ENCODE measurements at places on chromosomes 16 and 17. TPM values are rescaled to one million over a fixed set of nuclear protein-coding genes. Genes with fewer than 3 reads are reported as not detected.

HOXB1 gene
- total RNA-seq, result not detected

SCGB1C2 gene
- not detected for total RNA-seq

CHRNE gene
- 0.23 TPM for total RNA-seq

TEKT1 gene
- total RNA-seq, result 0.50 TPM

CCDC200 gene
- total RNA-seq, result not detected

HOXB6 gene
- 27.9 TPM for total RNA-seq

DNA sequence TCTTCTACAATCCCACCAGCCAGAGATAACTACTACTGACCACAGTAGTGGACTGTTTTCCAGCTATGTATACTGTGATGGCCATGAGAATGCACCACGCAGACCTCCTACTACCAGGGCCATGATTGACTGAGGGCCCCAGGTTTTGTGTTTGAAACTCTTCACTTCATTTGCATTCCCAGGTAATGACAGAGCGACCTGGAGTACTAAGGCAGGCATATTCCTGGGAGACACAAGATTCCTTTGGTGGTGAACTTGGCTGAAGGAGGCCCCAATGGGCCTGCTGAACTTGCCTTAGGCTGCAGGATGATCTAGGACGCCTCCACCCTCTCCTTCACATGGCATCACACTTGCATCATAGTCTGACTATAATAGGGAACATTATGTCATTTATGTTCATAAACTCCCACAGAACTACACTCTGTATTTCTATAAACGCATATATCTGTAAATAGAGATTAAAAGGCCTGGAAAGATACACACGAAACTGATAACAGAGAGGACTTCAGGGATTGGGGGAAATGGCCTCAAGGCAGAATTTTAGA is 30.4 kb downstream of the CLEC19A start:
- no peaks in the 10 kb centered on the region for H3K4me1 ChIP-seq
- no peaks in the 10 kb centered on the region for H3K36me3 ChIP-seq
- H3K27ac ChIP-seq, result no peak overlapping the region
- no peak overlapping the region for H3K4me3 ChIP-seq
- no peaks in the 10 kb centered on the region for H3K27me3 ChIP-seq
- no peak for DNase-seq

- no peak for DNase-seq
- H3K27ac ChIP-seq, result peak overlapping the region; percentile 99
- no peaks in the 10 kb centered on the region for H3K27me3 ChIP-seq
- H3K4me1 ChIP-seq, result peaks cover 63% of the 10 kb centered on the region
- no peaks in the 10 kb centered on the region for H3K36me3 ChIP-seq
- H3K4me3 ChIP-seq, result no peak overlapping the region
Observed at GRCh38 chr17:66952681-66953629, 11.6 kb upstream of the CACNG4 start.

- peaks cover 56% of the 10 kb centered on the region for H3K27me3 ChIP-seq
- no peak for DNase-seq
- H3K36me3 ChIP-seq, result no peaks in the 10 kb centered on the region
- no peaks in the 10 kb centered on the region for H3K4me1 ChIP-seq
- no peak overlapping the region for H3K27ac ChIP-seq
- no peak overlapping the region for H3K4me3 ChIP-seq
Observed at GRCh38 chr16:86505899-86506864, 4.1 kb upstream of the FOXF1 start.

- H3K27ac ChIP-seq, result no peak overlapping the region
- no peak overlapping the region for H3K4me3 ChIP-seq
- DNase-seq, result no peak
Observed at GRCh38 chr17:81106716-81107115, 58.6 kb upstream of the PVALEF start.

DNA sequence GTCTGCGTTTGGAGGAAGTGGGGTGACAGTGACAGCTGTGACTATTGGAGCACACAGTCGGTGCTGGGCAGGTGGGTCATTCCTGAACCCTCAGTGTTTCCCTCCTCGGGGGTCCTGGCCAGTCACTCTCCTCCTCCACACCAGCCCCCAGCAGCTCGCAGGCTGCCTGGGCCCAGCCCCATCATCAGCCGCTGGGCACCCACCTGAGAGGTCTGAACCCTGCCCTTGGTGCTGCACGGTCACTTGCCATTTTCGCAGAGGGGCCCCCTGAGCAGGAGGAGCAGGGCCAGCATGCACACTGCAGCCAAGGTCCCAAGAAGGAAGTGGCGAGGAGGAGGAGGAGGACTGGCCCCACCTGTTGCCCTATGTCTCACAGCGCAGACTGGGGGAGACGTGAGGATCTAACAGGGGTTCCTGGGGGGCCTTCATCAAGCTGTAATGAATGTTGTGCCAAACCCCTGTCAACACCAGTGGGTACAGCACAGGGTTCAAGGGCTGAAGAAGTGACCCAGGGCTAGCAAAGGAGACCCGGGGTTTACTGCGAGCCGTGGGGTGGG is 23.0 kb downstream of the JPH3 start:
- H3K4me1 ChIP-seq, result no peaks in the 10 kb centered on the region
- H3K27me3 ChIP-seq, result peaks cover 82% of the 10 kb centered on the region
- no peak for DNase-seq
- H3K27ac ChIP-seq, result no peak overlapping the region

- H3K36me3 ChIP-seq, result no peaks in the 10 kb centered on the region
- peaks cover 13% of the 10 kb centered on the region for H3K27me3 ChIP-seq
- no peak overlapping the region for H3K27ac ChIP-seq
- no peaks in the 10 kb centered on the region for H3K4me1 ChIP-seq
Observed at GRCh38 chr16:79483336-79483735, 117.2 kb downstream of the MAF start.

DNA sequence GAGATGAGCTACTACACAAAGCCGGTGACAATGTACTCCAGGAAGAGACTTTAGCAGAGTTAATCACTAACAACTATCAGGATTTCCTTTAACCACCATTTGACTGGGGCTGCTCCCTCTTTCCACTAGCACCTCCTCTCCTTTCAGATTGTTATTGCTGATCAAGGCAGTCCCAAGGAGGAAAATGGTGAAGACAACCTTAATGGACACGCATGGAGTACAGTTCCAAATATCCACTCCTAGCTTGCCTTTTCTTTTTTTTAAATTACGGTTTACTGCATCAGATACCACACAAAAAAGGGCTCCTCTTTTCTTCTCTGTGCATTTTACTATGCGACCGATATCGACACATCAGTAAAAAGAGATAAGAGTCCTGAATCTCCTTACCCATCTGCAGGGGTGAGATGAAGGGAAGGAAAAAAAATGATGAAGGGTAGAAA is 30.9 kb downstream of the FAM222B start:
- H3K27me3 ChIP-seq, result no peaks in the 10 kb centered on the region
- H3K4me3 ChIP-seq, result peak overlapping the region; percentile 85
- peak; percentile 25 for DNase-seq
- H3K4me1 ChIP-seq, result peaks cover 53% of the 10 kb centered on the region

GRCh38 chr17:45940826-45941225 is 46.5 kb downstream of the MAPT start:
- H3K4me1 ChIP-seq, result no peaks in the 10 kb centered on the region
- DNase-seq, result no peak
- no peak overlapping the region for H3K4me3 ChIP-seq
- no peak overlapping the region for H3K27ac ChIP-seq
- H3K36me3 ChIP-seq, result no peaks in the 10 kb centered on the region
- H3K27me3 ChIP-seq, result peaks cover 94% of the 10 kb centered on the region

- no peak overlapping the region for H3K4me3 ChIP-seq
- H3K4me1 ChIP-seq, result no peaks in the 10 kb centered on the region
- no peak overlapping the region for H3K27ac ChIP-seq
- no peak for DNase-seq
Observed at GRCh38 chr17:13650096-13650675, 48.5 kb upstream of the HS3ST3A1 start.

- DNase-seq, result no peak
- peaks cover 28% of the 10 kb centered on the region for H3K4me1 ChIP-seq
- no peaks in the 10 kb centered on the region for H3K27me3 ChIP-seq
- no peak overlapping the region for H3K4me3 ChIP-seq
- H3K36me3 ChIP-seq, result no peaks in the 10 kb centered on the region
- peak overlapping the region; percentile 76 for H3K27ac ChIP-seq
Observed at GRCh38 chr16:57871456-57871855, 69.2 kb upstream of the KIFC3 start.

- H3K36me3 ChIP-seq, result no peaks in the 10 kb centered on the region
- H3K4me1 ChIP-seq, result peaks cover 16% of the 10 kb centered on the region
- no peaks in the 10 kb centered on the region for H3K27me3 ChIP-seq
- no peak for DNase-seq
- H3K4me3 ChIP-seq, result no peak overlapping the region
Observed at GRCh38 chr16:56998861-56999260, 9.5 kb downstream of the NLRC5 start.

DNA sequence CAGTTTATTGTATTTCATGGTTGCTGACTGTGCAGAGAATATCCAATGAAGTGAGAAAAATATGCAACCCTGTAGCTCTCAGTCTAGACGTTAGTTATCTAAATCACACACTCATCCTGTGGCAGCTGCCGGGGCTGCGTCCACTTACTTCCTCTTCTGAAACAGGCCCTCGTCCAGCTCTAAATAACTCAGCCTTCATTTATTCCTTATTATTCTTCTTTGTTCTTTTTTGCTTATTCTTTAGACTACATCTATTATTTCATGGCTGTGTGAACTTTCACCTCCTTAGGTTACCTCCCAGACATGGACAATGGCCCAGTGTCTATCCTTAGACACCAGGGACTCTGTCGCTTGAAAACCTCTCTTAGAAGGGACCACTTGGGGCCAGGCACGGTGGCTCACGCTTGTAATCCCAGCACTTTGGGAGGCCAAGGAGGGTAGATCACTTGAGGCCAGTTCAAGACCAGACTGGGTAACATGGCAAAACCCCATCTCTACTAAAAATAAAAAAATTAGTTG is 3.4 kb upstream of the THUMPD1 start:
- H3K4me1 ChIP-seq, result peaks cover 15% of the 10 kb centered on the region
- H3K27me3 ChIP-seq, result no peaks in the 10 kb centered on the region
- no peaks in the 10 kb centered on the region for H3K36me3 ChIP-seq
- no peak for DNase-seq
- no peak overlapping the region for H3K27ac ChIP-seq
- H3K4me3 ChIP-seq, result no peak overlapping the region

DNA sequence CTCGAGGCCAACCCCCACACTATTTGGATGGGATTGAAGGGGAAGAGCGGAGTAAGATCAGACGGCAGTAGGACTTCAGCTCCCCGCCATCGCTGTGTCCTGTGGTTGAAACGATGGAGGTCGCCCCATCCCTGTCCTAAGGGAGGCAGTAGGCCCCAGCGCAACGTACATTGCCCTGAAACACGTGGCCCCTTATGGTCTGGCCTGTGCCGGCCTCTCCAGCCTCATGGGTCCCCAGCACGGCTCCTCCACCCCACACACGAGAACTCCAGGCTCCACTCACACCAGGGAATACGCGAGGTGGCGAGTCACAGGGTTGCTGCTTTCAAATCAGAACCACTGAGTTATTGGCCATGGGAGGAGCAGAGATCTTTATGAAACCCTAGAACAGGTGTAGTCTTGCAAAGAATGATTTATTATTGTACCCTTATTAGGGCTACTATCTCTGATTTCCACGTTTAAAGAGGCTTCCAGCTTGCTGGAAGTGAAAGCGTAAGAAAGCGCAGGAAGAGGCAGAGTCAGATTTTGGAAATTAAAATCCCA is 669 bp upstream of the DCTPP1 start:
- peaks cover 12% of the 10 kb centered on the region for H3K4me1 ChIP-seq
- H3K4me3 ChIP-seq, result no peak overlapping the region
- no peak for DNase-seq
- H3K36me3 ChIP-seq, result peaks cover 4% of the 10 kb centered on the region
- no peak overlapping the region for H3K27ac ChIP-seq

GRCh38 chr16:30771726-30772125 is 9.6 kb downstream of the RNF40 start:
- peaks cover 5% of the 10 kb centered on the region for H3K4me1 ChIP-seq
- H3K36me3 ChIP-seq, result peaks cover 34% of the 10 kb centered on the region
- H3K4me3 ChIP-seq, result no peak overlapping the region
- DNase-seq, result peak; percentile 36
- H3K27ac ChIP-seq, result no peak overlapping the region
- H3K27me3 ChIP-seq, result no peaks in the 10 kb centered on the region

DNA sequence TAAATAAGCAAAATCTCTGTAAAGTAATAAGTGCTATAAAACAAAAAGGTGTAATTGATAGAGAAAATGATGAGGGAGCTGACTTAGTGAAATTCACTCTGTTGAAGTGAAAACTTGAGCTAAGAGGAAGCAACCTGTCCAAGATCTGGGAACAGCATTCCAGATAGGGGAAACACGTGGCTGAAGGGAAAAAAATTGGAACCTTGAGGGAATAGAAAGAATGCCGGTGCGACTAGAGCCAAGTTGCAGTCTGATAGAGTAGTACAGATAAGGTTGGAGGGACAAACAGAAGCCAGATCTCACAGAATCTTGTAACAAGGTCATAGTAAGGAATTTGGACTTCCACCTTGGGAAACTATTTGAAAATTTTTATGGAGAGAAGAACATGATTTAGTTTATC is 623 bp upstream of the DDX52 start:
- H3K4me1 ChIP-seq, result peaks cover 22% of the 10 kb centered on the region
- 0 out of 2 replicates have a peak overlapping the region, but pooled peaks have one; percentile 25 for H3K27ac ChIP-seq
- peak overlapping the region; percentile 79 for H3K4me3 ChIP-seq
- no peak for DNase-seq
- H3K36me3 ChIP-seq, result 0 out of 2 replicates have a peak, but pooled peaks cover 9% of the 10 kb centered on the region

DNA sequence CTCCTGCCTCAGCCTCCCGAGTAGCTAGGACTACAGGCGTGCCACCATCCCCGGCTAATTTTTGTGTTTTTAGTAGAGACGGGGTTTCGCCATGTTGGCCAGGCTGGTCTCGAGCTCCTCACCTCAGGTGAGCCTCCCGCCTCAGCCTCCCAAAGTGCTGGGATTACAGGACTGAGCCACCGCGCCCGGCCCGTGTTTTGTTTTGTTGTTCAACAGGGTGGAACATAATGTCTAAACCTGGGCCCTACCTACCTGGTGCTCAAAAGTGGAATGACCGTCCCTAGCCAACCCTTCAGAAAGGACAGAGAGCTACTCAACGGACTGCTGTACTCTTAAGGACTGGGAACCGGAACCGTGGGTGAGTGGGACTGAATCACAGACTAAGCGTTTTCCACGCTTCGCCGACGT is 772 bp upstream of the KIF22 start:
- H3K4me3 ChIP-seq, result peak overlapping the region; percentile 94
- peaks cover 19% of the 10 kb centered on the region for H3K4me1 ChIP-seq
- no peaks in the 10 kb centered on the region for H3K27me3 ChIP-seq
- H3K36me3 ChIP-seq, result no peaks in the 10 kb centered on the region

DNA sequence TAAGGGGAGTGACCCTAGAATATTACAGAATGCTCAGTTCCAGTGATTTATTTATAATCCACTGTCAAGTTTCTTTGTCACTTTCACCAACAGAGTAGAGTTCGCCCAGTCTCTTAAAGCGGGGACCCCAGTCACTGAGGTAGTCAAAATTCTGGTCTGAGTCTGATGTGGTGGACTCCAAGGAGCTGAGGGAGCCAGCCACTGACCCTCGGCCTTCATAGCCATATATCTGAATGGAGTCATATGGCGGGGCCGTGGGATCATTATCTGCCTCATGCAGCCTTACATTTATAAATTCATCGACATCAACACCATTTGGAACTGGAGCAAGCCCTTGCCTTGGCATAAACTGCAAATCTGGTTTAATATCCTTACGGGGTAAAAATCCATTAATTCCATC is 382.7 kb downstream of the CDH8 start:
- no peak for DNase-seq
- no peak overlapping the region for H3K4me3 ChIP-seq
- H3K4me1 ChIP-seq, result no peaks in the 10 kb centered on the region
- H3K27me3 ChIP-seq, result peaks cover 7% of the 10 kb centered on the region
- no peaks in the 10 kb centered on the region for H3K36me3 ChIP-seq
- H3K27ac ChIP-seq, result no peak overlapping the region

GRCh38 chr17:48528936-48529682 is 1.7 kb downstream of the HOXB1 start:
- H3K27me3 ChIP-seq, result no peaks in the 10 kb centered on the region
- no peak for DNase-seq
- H3K27ac ChIP-seq, result no peak overlapping the region
- H3K4me3 ChIP-seq, result no peak overlapping the region
- H3K4me1 ChIP-seq, result no peaks in the 10 kb centered on the region

GRCh38 chr16:54165912-54166865 is 120.4 kb downstream of the IRX3 start:
- no peak overlapping the region for H3K4me3 ChIP-seq
- H3K4me1 ChIP-seq, result no peaks in the 10 kb centered on the region
